ENCODE measurements at places on chromosomes 3 and 15.
A peak's percentile ranks its signal among the peaks of the same experiment; 100 is the strongest.

- peak; percentile 53 for DNase-seq
Measured at GRCh38 chr15:59274126-59274970, 67.7 kb downstream of the LDHAL6B start.

- DNase-seq, result no peak
Measured at GRCh38 chr15:77550301-77551251, 82.1 kb downstream of the LINGO1 start.

GRCh38 chr15:67922106-67922675 is 82.3 kb upstream of the RNU6-1 start:
- DNase-seq, result no peak

- DNase-seq, result peak; percentile 42
Measured at GRCh38 chr3:40899286-40899712, 300.0 kb upstream of the CTNNB1 start.

DNA sequence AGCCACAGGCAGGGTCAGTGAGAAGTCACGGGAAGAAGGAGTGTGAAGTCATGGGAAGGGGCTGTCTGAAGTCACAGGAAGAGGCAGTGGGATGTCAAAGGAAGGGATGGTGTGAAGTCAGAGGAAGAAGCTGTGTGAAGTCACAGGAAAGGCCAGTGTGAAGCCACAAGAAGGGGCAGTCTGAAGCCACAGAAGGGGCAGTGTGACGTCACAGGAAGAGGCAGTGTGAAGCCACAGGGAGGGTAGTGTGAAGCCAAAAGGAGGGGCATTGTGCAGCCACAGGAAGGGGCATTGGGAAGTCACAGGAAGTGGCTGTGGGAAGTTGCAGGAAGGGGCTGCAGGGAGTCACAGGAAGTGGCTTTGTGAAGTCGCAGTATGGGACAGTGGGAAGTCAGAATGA is 35.1 kb downstream of the GASK1A start:
- no peak for DNase-seq

DNA sequence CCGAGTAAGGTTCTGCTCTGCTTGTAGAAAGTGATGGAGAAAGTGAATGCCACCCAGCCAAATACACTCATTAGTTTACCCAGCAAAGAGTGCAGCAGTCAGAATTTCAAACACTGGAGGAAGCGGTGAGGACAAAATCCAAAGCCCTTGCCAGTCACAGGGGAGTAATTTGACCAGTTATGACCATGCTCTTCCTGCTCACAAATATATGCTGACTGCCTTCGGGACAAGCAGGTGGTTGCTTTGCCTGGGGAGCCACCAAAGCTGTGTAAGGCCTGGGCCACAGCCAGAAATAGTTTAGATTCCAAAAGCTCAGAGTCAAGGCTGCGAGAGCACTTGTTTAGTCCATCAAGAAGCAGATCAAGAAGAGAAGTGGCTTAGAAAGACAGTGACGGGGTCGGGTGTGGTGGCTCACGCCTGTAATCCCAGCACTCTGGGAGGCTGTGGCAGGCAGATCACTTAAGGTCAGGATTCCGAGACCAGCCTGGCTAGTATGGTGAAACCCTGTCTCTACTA is 51.0 kb upstream of the ATP13A3 start:
- peak; percentile 65 for DNase-seq

DNA sequence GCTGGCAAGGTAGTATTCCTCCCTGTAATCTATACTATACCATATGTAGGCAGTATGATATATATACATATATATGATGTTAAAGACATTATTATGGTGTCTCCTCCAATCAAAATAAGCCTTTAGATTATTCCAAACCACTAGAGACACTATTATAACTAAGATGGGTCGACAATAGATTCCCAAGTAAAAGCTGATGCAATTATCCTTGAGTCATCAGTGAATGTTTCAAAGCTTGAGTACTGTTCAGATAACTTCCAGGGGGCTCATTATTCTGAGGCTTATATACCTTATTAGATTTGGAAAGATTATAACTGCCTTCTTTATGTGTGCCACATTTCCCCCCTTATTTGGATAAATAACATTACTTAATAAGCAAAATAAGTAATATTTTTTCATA is 11.9 kb upstream of the C3orf38 start:
- no peak for DNase-seq

- DNase-seq, result peak; percentile 83
Measured at GRCh38 chr3:157127831-157128767, 31.8 kb downstream of the CCNL1 start.

DNA sequence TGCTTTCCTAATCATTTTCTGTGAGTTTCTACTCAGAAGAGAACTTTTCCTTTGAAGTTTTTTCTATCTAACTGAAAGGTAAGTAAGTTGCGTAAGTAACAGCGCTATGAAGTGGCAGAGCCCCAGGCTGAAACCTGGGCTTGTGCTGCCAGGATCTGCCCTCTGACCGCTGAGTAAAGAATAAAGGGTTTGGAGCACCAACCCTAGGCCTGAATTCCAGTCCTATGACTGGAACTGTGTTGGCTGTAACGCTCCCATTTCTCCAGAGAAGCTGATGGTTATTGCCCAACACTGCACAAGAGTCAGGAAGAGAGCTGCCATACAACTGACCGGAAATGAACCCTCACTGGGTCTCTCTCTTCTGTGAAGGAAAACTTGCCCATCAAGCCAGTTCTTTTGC is 87.0 kb downstream of the FOXB1 start:
- DNase-seq, result peak; percentile 19

DNA sequence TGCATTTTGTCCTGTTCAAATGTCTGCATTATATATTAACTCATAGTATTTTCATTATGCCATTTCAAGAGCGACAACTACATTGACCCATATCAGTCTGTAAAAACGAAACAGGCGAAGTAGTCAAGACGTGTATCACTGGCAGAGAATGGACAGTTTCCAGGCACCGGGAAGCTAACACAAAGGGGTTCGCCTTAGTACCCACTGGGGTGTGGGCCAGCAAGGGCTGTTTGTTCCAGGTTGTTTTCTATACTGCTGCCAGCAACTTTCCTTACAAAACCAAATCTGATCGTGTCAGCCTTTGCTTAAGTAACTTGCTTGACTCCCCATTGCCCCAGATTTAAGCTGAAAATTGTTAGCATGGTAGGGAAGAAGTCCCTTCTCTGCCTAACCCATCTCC is 87.1 kb downstream of the CGNL1 start:
- no peak for DNase-seq

DNA sequence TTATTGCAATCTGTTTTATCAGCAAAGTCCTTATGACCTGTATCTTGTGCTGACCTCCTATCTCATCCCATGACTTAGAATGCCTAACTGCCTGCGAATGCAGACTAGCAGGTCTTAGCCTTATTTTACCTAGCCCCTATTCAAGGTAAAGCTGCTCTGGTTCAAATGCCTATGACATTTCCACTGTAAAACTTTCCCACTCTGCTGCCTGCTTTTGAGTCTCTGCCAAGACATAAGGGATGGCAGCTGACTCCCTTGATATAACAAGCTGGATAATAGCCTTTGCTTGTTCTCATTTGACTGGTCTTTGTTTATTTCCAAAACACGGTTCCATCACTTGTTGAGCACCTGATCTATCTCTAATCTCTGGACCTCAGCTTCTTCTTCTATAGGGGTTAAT is 131.9 kb upstream of the STRIT1 start:
- no peak for DNase-seq

DNA sequence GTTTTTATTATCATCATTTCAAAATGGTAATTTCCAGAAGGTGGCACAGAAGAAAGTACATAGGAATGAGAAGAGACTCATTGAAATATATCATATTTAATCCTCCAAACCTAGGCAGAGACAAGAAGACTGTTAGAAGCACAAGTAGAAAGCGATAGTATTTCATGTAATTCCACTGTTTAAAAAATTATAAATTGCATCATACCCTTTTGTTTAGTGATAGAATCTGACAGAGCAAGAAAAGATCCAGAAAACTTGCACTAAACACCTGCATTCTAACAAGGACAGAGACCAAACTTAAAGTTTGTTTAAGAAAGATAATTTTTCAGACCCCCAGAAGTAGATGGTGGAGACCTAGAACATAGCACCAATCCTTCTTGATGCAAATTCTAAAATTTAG is 56.9 kb upstream of the CD96 start:
- DNase-seq, result no peak

DNA sequence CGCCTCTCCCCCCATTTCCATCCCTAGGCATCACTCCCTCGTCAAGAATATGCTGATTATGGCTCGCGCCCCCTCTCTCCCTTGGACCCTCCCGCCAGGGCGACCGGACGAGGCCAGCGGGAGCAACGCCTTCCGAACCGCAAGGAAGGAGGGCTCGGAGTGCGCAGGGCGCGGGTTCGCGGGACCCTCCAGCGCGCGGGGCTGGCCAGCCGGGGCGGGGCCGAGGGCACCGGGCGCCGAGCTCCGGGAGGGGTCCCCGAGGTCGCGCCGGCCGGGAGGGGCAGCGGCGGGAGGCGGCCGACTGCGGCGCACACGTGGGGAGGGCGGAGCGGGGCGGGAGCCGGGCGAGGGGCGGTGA is 483 bp downstream of the EHD4 start:
- DNase-seq, result no peak

DNA sequence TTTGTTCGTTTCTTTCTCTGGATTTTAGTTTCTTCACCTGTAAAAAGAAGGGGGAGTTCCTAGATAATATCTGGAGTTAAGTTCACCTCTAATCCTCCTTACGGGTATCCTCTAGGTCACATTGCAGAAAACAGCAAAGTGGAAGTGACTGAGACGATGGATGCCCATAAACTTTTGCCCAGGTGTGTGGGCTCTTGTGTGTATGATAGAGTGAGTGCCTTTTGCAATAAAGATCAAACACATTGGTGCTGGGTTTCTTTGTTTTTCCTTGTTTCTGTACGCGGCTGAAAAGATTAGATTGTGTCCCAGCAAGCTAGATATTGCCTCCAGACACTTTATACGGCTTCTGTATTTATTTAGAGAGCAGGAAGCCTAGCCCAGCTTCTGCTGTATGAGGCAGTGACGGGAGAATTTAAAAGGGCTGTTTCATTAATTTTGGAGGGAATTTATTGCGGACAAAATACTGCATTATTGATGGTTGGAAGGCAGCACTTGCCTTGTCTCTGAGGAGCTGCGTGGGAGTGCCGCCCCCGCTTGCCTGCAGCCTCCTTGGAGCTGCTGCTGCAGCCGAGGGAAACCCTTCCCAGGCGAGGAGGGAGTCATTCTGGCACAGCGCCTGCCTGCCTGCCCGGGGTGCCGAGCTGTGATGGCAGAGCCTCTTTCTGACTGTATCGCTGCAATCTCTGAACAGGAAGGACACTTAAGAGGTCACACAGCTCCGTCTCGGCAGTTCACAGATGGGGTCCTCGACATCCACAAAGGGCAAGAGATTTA is 38.5 kb downstream of the PYDC2 start:
- peak; percentile 49 for DNase-seq

DNA sequence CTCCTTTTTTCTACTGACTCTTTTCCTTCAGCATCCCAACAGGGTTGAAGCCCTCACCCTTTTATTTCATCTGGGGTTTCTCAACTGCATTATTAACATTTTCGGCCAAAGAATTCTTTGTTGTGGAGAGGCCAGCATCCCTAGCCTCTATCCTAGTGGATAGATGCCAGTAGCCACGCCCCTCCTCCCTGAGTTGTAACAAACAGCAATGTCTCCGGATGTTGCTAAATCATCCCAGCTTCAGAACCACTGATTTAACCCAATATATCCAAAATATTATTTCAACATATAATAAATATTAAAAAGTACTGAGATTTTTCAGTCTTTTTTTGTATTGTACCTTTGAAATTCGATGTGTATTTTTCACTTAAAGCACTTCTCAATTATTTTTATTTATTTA is 2.0 kb upstream of the RNF111 start:
- DNase-seq, result no peak

DNA sequence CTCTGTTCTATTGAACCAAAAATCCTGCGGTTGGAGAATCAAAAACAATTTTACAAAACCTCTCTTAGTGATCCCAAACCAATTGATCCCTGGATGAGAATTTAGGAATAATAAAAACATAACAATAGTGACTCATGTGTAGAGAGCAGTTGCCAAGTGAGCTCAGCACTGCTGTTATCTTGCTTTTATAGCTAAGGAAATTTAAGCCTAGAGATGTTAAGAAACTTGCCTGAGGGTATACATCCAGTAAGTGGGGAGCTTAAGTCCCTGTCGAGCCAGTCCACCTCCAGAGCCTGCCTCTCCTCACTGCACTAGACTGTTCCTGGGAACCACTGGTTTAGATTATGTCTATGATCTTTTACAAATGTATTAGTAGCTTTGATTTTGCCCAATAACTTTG is 358.4 kb upstream of the LMCD1 start:
- no peak for DNase-seq

DNA sequence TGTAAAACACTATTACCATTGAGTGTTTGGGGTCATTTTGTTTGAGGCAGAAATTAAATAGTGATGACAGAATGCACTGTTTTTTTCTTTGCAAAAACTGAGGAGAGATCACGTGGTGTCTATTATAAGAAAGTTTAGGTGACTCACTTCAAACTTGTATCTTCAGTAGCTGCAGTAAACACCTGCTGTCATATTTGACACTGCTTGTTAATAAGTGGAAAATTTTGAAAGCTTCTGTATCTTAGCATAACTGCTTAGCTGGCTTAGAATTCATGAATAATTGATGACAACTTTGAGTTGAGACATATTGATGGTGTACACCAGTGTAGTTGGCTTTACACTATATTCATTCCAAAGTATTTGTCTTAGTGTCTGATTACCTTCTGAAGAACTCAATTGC is 29.7 kb upstream of the MDFIC2 start:
- DNase-seq, result no peak

DNA sequence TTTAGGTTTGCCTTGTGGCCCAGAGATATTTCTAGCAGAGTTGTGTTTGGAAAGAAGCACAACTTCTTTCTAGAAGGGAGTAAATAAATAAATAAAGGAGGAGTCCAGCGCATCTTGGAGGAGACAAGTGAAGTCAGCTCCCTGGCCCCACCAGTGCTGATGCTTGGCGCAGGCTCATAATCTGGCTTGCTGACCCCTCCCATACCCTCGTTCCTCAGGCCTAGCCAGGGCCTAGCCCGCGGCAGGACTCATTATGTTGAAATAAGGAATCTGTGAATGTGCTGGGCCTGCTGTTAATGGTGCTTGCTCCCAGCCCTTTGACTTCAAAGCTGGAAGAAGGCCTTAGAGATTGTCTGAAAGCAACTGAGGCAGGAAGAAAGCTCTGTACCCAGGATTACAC is 3.1 kb downstream of the ZNF710 start:
- no peak for DNase-seq

- no peak for DNase-seq
Measured at GRCh38 chr3:182671541-182671940, 121.8 kb upstream of the ATP11B start.

DNA sequence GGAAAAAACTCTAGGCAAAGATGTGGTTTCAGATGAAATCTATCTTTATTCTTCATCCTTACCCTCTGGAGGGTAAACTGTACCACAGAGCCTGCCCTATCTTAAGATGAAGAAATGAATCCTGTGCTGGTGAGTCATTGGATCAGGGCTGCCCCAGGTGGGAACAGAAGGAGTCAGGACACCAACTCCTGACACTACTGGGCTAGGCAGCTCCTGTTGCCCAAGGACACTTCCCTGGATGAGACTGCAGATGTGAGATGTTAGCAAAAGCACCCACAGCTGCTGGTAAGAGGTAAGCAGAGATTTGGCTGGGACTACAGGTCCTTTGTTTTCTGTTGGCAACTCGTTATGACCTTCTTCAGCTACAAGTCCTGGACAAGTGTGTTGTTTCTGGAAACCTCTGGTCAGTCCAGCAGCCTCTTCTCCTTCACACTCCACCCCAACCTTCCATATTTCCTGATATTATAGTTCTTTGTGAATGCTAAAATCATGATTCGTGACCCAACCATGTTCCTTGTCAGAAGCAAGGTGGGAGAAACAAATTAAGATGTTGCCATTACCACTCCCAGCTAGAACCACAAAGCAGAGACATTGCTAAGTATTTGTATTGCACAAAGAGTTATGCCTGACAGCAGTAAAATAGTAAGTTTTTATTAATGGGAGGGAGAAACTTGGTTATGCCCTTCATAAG is 104.2 kb upstream of the TGFBR2 start:
- DNase-seq, result no peak

- no peak for DNase-seq
Measured at GRCh38 chr3:125050488-125051090, 5.2 kb downstream of the HEG1 start.
